ENCODE measurements at places on chromosomes 6 and 20.
A peak's percentile ranks its signal among the peaks of the same experiment; 100 is the strongest.

- no peak for DNase-seq
Measured at GRCh38 chr6:74091136-74091793, 395.3 kb downstream of the CD109 start.

DNA sequence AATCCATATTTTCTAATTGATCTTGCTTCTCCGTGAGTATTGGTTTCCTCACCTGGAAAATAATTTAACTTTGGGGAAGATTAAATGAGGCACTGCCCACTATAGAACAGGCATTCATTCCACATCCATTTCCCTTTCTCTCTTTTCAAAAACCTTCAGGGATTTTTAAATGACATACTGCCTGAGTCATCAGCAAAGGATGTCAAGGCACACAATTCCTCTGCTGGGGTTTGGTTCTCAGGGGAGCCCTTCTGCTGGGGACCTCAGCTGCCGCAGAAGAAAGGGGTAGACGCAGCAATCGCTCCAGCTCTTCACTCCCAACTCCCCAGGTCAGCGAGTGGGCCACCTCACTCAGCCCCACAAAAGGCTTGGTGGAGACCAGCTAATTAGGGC, 90.7 kb upstream of the BACH2 start:
- DNase-seq, result no peak

DNA sequence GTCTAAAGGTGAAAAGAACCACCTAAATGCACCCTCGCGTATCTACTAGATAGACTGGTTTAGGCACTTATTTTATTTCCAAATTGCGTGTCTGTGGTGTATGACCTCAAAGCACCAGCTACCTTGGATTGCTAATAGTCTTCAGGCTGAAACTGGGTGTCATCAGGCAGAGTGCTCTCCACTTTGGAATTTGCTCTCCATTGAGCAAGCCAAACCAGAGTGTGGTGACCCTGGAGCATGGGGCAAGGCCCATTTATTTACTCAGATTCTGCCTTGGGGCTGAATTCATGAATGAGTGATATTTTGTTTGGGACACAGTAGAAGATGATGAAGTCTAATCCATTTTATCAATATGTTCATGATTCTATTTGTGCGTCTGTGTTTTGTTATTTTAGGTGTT, 812.8 kb upstream of the SLC35B3 start:
- no peak for DNase-seq

DNA sequence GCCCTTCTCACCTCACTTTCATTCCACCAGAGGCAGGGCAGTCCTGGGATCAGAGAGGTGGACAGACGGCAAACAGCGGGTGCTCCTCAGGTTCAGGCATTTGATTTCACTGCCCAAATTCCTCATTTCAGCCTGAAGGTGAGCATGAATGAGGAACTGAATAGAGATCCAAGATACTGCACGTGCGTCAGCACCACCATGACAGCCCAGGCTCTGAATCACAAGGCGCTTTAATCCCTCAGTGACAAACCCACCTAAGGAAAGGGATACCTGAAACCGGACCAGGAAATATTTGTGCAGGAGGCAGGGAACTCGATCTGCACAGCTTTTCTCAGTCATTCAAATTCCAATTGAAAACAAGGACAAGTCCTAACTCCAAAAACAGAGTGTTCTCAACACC, 174.8 kb upstream of the HEY2 start:
- no peak for DNase-seq

- DNase-seq, result no peak
Measured at GRCh38 chr6:31057426-31058003, 47.2 kb downstream of the MUC22 start.

GRCh38 chr6:56595490-56596122, 47.1 kb downstream of the DST start:
- DNase-seq, result peak; percentile 40

GRCh38 chr20:32536851-32537656, 48.1 kb downstream of the NOL4L start:
- DNase-seq, result peak; percentile 45

DNA sequence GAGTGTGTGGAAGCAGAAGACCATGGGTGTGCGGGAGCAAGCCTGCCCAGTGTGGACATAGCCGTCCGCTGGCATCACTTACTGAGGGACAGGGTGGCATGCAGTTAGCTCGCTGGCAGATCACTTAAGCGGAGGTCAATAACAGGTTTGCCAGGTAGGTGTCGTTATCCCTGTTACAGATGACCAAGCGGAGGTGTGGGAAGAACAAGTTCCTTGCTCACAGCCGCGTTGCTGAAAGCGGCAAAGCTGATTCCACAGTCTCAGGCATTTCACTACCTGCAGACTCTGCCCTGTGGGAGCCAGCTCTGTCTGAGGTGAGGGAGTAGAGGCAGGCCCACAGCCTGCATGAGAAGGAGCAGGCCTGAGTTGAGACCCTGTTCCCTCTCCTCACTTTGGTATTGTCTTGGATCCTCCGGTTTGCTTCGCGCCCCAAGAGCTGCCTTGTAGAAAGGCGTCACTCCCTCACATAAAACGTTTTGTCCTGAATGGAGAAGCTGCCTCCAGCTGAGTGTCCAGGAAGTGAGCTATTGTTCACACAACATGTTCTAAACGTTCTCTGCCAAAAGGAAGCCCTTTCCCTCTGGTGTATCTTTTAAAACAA, 96.9 kb downstream of the TCP11 start:
- no peak for DNase-seq

DNA sequence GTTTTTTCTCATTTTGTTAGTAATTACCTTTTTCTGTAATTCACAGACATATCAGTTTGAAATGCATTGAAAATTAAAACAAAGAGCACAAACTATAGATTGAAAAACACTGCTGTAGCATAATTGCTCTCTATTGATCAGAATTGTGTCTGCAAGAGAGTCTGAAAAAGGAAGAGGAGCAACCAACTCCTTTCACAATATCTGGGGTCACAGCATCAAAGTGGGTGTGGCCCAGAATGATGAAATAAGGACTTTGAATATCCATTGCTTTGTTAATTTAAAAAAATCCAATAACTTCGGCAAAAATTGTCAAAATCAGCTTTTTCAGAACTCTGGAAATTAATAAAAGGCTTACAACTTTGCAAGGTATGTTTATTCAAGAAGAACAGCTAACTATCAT, 99.2 kb downstream of the MYLK4 start:
- no peak for DNase-seq

DNA sequence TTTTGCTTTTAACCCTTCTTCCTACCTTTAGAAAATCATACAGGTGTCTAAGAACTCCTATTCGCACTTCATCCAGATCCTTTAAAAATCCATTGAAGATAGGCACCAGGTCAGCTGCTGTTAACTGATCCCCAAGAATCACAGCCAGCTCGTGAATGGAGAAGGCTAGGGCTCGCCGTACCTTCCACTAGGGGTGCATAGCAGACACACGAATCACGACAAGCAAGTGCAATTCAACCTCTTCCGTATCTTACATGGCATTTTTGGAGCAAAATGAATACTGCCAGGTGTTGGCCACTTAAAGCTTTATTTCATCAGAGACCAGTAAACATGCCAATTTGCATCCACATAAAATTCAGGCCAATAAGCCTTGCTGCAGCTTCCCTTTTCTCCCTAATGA, 10.8 kb upstream of the ANKRD60 start:
- no peak for DNase-seq

DNA sequence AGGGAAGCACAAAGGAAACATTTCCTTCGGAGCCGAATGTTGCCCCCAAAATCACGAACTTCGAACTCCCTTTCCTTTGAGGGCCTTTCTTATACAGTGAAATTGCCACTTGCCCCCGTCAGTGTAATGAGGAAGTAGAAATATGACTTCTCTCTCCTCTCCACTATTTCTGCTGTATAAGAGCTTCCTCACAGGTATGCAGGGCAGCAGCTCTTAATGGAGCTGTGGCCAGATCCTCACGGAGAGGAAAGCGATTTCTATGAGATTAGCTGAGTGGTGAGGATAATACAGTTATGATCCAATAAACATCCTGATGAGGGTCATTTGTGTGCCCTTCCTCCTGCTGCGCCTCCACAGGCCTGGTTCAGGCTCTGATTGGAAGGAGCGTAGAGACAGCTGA, 10.8 kb upstream of the CPNE5 start:
- DNase-seq, result no peak

Data from stimulated activated CD4-positive, alpha-beta T cell treated with anti-CD3 and anti-CD28 coated beads, Interleukin-15, amount 100 ng/mL, for 48 hours (primary cell).